ENCODE measurements at places on chromosomes 6 and 20.

DNA sequence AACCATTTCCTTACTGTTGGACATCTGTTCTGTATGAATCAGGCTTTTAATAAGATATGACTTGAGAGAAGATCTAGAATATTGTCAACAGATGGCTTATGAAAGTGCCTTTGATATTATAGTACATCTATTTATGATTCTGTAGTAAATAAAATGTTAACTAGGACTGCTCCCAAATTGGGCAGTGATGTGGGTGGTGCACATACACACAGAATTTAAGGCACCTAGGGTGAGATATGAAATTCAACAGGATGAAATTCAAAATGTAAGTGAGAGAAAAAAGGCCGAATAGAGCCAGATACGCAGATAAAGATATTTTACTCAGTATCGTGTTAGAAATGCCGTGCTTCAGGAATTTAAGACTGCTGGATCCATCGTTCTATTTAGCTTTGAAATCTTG, 26.3 kb downstream of the FAM50B start:
- no peak for DNase-seq

- no peak for DNase-seq
Measured at GRCh38 chr6:105493736-105494135, 90.9 kb upstream of the PREP start.

DNA sequence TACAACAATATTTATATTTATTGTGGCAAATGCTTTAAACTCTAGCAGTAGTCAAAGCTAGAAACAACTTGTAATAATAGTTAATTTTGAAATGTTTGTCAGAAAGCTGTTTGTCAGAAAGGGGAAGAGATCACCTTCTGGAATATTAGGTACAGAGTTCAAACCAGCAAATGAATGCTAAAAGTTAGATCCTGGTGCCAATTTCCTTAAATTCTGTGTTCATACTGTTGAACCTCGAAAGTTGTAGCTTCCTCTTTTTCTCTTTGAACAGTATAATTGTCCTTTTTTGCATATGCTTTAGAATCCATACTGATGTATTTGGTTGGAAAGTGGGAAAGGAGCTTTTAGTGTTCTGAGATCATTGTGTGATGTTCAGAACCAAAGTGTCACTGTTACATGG, 22.4 kb downstream of the ITCH start:
- no peak for DNase-seq

DNA sequence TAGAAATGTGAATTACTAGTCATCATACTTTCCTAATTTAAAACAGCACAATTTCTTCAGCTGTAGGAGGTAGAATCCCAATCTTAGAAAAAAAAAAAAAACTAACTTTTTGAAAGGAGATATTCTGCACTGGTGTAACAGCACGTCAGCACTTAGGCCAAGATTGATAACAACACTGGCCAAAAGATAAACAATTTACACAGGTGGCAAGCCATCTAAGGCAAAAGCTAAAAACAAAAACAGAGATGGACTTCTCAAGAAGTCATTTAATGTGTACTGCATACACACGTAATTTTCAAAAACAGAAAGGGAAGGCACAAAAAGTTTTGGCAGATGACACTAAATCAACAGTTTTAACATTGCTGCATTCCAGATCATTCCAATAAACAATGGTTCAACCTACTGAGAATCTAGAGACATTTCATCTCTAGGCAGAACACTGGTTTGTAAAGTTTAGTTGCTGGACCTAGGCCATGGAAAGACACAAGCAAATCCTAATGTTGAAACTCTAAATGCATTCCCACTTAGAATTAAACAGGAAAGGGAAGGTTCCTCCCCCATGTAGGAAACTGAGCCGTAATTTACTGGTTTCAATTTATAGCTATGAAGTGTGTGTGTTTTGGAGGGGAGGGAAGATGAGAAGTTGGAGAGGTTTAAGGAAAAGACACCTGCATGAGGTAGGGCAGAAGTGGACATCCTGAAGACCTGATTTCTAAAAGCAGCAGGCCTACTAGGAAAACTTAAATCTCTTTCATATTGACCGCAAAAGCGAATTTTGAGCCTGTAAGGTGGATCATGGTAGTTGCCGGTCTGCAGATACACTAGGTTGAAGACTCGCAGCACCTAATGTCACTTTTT, 1.3 kb downstream of the GCLC start:
- no peak for DNase-seq

DNA sequence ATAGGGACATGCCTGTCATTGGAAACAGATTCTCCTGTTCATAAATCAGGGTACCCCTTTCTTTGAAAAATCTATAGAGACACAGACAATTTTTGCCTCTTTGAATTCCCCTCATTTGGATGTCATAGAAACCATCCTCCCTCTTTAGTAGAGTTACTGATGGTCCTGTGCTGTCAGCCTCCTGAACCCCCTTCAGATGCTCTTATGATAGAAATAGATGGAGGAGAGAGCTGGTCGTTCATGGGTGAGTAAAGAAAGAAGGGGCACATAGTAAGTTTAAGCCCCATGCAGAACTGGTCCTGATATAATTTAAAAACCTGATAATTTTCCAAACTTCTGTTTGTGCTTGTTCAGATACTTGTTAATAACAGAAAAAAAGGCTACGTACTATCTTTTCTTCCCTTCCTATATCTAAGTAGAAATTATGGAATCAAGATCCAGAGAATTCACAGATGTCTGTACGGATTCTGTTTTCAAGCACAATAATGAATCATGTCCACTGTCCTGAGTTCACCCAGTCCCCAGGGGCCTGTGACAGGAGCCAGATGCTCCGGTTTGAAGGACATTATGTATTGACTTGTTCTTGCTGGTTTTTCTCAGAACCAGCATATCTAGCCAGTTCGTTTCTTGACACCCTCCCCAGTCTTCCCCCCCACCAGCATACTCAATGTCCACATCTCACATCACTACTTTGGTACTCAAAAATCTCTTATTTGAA, 78.1 kb downstream of the NCOA7 start:
- no peak for DNase-seq

GRCh38 chr6:123569575-123569974, 67.2 kb downstream of the TRDN start:
- no peak for DNase-seq

Measured in activated CD8-positive, alpha-beta memory T cell treated with anti-CD3 and anti-CD28 coated beads for 1 hour (primary cell).